Stimulated activated CD4-positive, alpha-beta T cell treated with anti-CD3 and anti-CD28 coated beads, Interleukin-4, amount 100 ng/mL, for 48 hours (primary cell): ENCODE measurements at places on chromosomes 6 and 20.

- DNase-seq, result no peak
Measured at GRCh38 chr6:120736740-120737139, 597.5 kb downstream of the TBC1D32 start.

GRCh38 chr20:50431066-50431450 lies 79.1 kb upstream of the PTPN1 start:
- no peak for DNase-seq

GRCh38 chr6:89430201-89430962 lies 2.6 kb upstream of the ANKRD6 start:
- DNase-seq, result no peak

DNA sequence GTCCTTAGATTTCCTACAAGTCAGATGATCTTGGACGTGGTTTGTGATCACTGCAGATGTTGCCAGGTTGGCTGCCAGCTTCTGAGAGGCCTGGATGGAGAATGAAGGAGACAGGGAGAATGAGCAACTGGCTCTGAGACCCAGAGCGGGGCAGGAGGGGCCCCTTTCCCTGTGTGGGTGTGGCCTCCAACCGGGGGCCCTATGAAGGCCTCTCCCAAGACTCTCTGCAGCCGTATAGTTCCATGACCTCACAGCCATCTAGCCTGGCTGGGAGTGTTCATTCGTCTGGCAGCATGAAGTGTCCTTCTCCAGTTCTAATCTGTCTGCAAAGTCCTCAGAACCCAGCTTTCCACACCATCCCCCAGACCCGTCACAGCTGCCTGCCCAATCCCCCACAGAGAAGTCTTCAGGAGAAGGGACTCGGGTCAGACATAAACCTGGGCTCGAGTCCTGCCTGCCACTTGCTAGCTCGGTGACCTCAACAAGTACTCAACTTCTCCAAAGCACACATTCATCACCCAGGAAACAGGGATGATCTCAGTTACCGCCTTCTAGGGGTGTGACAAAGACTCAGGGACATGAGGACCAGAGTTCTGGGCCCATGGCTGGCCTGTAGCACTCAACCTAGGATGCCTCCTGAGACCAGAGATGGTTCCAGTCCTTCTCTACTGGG lies 122.6 kb downstream of the EDN3 start:
- no peak for DNase-seq

DNA sequence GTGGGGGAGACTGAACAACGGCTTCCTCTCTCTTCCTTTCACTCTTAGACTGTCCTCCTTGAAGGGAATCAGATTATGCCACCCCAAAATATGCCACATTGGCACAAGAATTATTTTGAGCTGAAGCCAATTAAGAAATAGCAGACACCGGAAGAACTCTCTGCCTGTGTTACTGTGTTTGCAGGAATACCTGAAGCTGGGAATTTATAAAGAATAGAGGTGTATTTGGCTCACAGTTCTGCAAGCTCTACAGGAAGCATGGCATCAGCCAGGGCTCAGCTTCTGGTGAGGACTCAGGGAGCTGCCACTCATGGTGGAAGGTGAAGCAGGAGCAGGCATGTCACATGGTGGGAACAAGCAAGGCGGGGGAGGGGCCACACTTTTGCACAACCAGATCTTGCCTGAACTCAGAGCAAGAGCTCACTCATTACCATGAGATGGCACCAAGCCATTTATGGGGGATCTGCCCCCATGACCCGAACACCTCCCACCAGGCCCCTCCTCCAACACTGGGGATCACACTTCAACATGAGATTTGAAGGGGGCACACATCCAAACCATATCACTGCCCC lies 46.0 kb downstream of the PCNA start:
- no peak for DNase-seq

GRCh38 chr20:9408422-9409300 lies 105.7 kb upstream of the LAMP5 start:
- DNase-seq, result no peak

- DNase-seq, result peak; percentile 11
Measured at GRCh38 chr20:58891718-58892140, 39.2 kb downstream of the GNAS start.
